ENCODE measurements at places on chromosomes 12 and 14.

DNA sequence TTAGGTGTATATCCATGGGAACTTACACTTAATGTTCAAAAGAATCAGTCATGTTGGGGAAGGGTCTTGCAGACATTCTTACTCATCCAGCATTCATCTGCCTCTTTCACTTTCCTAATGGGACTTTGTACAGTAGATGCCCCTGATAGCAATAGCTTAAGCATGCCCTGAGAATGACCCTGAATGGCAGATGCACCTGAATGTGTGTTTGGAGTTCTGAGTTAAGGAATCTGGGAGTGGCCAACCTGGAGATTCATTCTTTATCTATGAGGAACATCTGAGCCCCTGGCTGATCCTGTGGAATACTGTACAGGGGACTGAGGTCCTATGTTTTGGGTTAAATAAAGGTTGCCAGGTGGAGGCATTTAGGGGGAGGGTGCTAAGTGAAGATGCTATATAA is 71.3 kb upstream of the MANSC4 start:
- no peak for DNase-seq

DNA sequence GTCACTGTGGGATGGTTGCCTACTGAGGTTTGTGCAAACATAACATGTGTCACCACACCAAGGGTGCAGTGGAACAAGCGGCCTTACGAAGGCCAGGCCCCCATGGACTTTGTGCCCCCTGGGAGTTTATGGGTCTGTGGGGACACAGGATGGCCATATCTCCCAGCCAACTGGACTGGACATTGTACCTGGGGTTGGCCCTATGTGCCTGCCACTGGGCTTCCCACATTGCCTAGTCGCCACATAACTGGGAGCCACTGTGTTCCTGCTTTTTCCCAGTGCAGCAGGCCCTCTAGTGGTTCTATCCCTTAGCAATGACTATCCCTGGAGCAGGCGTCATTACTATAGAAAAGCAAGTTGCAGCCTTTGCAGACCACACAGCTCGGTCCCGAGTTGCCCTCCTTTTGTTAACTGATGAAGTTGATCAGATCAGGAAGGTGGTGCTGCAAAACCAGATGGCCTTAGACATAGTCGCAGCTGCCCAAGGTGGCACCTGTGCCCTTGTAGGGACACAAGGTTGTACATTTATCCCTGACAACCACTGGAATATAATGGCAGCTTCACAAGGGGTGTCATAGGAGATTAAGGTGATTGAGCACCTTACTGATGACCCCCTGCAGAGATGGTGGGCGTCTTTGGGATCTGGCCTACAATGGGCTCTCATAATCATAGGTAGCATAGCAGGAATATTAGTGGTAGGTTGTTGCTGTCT is 15.2 kb upstream of the RNASE12 start:
- no peak for DNase-seq

GRCh38 chr14:93011141-93011529 is 88.2 kb downstream of the CHGA start:
- DNase-seq: no peak

DNA sequence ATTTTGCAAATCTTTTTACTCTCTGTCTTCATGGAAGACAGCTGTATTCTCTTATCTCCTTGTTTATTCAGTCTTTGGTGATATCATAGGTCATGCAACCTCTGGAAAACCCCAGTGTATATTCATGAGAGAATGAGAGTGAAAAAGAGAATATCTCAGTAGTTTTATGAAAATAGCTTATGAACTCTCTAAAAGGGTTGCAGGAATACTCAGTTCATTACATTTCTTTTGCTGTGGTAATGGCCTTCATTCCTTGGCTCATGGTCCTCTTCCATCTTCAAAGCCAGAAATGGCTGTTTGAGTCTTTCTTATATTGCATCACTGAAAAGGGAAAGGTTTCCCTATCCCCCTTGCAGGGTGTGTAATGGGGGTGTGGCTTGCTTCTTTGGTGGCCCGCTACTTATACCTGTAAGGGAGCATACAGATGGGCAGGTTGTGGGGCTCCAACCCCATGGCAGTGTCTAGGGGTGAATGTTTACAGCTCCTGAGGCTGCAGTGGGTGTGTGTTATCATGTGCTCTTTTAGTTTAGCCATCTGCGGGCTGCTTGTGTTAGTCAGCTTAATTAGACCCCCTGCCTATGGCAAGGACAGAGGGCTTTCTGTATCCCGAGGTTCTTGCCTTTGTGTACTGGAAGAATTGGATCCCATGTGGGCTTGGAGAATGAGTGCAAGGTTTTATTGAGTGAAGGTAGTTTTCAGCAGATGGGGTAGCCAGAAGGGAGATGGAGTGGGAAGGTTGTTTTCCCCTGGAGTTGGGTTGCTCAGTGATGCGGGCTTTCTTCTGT is 150.2 kb downstream of the CCDC91 start:
- no peak for DNase-seq

GRCh38 chr12:120583478-120584030 is 2.4 kb upstream of the POP5 start:
- peak; percentile 79 for DNase-seq

GRCh38 chr12:38392554-38393144 is 76.1 kb downstream of the ALG10B start:
- DNase-seq: no peak

DNA sequence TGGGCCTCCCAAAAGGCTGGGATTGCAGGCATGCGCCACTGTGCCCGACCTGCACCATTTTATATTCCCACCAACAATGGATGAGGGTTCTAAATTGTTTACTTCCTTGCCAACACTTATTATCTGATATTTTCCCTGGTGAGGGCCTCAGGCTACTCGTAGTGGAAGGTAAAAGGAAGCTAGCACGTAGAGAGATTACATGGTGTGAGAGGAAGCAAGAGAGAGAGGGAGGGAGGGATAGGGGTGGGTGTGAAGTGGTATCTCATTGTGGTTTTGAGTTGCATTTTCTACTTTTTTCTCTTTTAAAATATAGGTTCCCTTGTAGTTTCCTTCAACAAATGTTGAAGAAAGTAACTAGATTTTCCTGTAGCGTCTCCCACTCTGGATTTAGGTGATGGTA is 30.9 kb downstream of the MYO1H start:
- DNase-seq: no peak

GRCh38 chr12:120316798-120317223 is 10.8 kb downstream of the PLA2G1B start:
- no peak for DNase-seq

DNA sequence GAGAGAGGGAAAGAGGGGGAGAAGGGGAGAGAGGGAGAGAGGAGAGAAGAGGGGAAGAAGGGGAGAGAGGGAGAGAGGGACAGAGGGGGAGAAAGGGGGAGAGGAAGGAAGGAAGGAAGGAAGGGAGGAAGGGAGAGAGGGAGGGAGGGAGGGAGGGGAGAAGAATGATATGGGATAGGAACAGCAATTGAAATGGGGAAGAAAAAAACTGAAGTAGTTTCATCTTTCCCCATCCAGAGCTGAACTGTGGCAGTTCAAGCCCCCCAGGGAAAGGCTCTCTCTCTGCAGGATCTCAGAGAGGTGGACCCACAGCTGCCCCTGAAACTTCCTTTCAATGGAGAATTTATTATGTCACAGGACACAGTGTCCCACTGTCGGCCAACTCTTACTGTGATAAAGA is 136.9 kb downstream of the DPF3 start:
- DNase-seq: no peak

- DNase-seq: no peak
Measured at GRCh38 chr14:96309896-96310330, 53.2 kb downstream of the ATG2B start.

- DNase-seq: no peak
Measured at GRCh38 chr14:87434011-87434410, 559.0 kb downstream of the GALC start.

DNA sequence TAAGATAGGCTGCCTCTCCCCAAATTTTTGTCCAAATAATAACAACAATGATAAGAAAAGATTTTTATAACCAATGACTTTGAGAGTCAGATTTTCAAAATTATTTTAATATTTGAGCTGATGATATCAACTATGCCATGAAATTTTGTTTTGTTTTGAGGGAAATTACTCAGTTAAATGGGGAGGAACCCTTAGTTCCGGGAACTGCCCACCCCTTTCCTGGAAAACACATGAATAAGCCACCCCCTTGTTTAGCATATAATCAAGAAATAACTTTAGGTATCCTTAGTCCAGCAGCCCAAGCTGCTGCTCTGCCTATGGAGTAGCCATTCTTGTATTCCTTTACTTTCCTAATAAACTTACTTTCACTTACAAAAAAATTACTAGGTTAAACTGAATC is 61.4 kb downstream of the HMGA2 start:
- DNase-seq: no peak

Data from activated CD4-positive, alpha-beta T cell treated with anti-CD3 and anti-CD28 coated beads for 24 hours (primary cell).